Testis (tissue), 5 donors: ENCODE measurements at places on chromosomes 6 and 20.

- peak; percentile 15 for DNase-seq
Observed at GRCh38 chr6:111087871-111088667, 766 bp downstream of the SLC16A10 start.

GRCh38 chr6:123022975-123023374 is 26.9 kb downstream of the CLVS2 start:
- DNase-seq, result no peak

DNA sequence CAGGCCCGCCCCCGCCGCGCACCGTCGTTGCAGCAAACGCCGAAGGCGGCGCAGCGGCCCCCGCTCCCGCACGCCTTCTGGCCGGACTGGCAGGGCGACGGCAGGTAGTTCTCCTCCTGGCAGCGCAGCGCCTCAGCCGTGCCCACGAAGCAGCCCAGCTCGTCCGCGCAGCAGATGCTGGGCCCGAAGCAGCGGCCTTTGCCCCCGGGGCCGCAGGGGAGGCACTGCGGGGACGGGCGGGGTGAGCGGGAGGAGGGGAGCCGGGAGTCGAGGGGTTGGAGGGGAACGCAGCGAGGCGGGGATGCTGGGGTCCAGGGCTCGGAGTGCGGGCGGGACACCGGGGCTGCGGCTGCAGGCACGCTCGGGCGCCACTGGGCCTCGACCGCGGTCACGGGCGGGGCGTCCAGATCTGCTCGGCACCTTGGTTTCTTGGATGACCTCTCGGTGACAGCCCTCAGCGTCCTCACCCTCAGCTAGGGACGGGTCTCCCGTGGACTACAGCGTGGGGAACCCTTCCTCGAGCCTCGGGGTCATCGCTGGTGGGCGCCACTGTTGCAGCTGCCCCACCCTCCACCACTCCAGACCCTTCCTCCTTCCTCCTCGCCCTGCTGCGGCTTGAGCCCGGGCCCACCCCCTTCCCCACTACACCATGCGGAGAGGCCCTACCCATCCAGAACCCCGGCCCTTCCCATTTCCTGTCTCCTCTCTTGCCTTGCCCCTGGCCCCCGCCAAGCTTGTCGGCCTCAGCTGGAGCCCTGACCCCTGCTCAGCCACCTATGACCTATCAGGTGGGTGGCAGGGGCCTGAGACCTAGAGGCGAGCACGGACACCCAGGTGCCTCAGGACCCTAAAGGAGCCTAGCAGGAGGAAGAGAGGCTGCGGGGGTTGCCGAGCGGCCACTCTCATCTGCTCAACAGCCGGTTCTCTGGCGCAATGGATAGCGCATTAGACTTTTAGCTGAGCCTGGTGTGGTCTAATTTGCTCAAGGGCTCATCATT is 1.3 kb downstream of the AVP start:
- DNase-seq, result no peak

DNA sequence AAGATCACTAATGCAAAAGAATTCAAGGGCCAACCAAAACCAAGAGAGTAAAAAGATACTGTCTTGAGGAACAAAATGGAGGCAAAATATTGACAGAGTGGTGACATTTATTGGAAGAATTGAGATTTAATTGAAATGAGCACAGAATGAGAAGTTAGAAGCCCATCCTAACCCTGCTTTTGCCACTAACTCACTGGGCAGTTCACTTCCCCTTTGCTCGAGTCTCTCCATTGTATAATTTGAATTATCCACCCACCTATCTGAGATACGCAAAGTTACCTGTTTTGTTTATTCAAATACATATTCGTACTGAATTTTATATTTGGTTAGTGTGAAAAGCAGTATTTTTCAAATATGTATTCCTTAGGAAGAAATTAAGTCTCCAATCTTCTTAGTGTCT is 204.5 kb upstream of the PRDM1 start:
- no peak for DNase-seq

- DNase-seq, result no peak
Observed at GRCh38 chr6:136084403-136084802, 165.7 kb downstream of the MTFR2 start.

DNA sequence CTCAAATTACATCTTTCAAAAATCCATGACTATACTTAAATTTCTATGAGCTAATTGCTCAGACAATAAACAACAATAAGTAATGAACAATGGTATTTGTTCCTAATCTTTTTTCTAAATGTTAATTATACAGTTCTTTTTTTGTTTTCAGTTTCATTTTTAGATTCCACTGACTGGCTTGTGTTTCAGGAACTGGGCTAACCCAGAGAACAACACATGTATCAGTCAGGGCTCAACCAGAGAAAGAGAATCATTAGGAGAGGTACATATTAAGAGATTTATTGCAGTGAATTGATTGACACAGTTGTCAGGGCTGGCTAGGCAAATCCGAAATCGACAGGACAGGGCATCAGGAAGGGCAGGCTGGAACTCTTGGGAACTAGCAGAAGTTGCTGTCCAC is 182.8 kb downstream of the GRM1 start:
- no peak for DNase-seq

DNA sequence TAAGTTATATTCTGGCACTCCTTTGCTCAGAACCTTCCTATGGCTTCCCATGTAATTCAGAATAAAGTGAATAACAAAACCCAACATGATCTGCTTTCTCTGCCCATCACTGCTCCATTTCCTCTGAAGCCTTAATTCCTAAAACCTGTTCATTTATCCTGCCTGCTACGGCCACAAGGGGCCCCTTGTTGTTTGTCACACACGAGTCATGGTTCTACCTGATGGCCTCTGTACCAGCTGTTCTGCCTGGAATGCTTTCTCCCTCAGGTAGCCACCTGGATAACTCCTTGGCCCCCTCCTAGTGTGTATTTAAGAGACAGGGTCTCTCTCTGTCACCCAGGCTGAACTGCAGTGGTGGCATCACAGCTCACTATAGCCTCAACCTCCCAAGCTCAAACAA is 26.8 kb downstream of the ERGIC3 start:
- DNase-seq, result no peak

GRCh38 chr6:105880030-105880492 is 206.1 kb upstream of the PRDM1 start:
- peak; percentile 41 for DNase-seq

DNA sequence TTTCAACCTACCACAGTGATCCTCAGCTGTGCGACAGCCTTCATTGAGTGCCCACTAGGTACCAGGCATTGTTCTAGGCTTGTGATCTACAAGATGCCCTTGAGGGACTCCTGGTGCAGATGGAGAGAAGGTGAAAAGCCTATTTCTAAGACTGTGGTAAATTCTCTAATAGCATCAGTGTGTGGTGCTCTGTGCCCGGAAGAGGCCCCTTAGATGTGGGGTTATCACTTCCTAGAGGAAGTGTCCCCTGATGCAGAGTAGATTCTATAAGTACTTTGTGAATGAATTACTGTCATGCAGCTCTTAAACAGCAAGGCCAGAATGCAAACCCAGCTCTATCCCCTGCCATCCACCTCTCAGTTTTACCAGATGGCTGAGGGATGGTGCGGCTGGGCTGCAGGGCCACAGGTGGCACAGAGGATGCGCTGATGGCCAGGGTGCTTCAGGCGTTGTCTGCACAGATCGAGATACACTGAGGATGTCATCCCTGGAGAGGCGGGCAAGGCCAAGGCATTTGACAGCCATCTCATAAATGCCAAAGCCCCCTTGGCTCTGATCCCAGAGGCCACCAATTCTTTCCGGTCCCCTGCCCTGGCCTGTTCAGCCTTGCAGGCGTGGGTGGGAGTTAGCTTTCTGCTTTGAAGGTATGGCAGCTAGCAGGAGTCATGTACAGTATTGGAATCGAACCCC is 96.7 kb downstream of the TOX2 start:
- DNase-seq, result no peak

DNA sequence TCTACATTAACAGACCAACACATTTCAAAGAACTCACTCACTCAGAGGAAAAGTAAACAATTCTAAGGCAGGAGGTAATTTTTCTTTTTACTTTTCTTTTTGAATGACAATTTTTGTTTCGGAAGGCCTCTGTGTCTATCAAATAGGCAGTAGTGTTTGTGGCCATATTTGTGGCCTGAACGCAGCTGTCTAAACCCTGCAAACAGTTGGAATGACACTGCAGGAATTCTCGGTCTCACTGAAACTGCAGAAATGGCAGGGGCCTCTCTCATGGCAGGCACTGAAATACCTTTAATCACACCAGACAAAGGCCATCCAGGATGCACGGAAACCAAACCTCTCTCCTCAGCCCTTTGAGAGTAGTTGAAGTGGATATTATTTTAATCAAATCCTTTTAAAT is 30.4 kb downstream of the FYN start:
- no peak for DNase-seq

DNA sequence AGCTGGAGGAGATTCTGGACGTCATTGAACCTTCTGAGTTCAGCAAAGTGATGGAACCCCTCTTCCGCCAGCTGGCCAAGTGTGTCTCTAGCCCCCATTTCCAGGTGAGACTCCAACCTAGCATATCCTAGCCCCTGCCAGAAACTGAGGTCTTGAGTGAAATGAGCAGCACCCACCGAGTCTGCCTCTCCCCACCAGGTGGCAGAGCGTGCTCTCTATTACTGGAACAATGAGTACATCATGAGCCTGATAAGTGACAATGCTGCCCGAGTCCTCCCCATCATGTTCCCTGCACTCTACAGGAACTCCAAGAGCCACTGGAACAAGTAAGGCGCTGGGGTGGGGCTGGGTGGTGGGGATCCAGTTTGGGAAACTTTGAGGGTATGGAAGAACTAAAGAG is 4.6 kb downstream of the MEA1 start:
- peak; percentile 85 for DNase-seq

- DNase-seq, result no peak
Observed at GRCh38 chr6:47004463-47004862, 37.7 kb downstream of the ADGRF1 start.

DNA sequence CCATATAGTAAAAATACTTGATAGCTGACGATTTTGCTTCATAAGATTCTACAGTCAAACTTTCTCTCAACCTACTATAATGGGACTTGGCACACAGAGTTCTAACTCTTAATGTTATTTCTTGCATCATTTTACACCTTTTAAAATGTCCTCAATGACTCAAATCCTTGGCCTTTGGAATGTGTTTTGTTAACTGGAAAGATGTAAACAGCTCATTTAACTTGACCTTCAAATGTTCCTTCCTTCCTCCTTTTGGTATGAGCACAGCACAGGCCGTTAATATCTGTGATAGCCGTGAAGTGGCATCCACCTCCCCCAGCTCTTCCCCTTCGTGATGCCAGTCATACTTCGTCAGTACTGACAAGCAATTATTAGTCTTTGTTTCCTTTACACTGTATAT is 972.0 kb upstream of the CITED2 start:
- peak; percentile 52 for DNase-seq

- DNase-seq, result peak; percentile 76
Observed at GRCh38 chr6:36984581-36985416, 1.2 kb downstream of the MTCH1 start.

DNA sequence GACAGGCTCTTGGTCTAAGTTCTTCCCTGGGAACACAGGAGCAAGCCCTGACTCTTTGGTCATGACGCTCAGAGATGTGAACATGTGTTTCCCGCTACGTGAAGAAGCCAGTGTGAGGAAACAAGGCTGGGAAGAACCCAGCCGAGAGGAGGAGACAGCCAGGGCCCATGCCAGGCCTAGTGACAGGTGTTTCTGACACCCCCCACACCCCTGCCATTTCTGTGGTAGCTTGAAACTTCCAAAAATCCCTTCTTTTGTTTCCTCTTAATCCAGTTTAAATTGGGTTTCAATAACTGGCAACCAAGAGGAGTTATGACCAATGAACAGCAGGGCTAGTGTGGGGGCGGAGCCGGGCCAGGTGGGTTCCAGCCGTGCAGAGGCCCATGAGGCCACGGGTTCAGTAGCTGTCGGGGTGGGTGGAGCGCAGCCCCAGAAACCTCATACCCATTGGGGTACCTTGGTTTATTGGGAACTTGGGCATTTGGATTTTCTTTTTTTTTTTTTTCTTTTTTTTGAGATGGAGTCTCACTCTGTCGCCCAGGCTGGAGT is 33.5 kb downstream of the WRNIP1 start:
- no peak for DNase-seq

DNA sequence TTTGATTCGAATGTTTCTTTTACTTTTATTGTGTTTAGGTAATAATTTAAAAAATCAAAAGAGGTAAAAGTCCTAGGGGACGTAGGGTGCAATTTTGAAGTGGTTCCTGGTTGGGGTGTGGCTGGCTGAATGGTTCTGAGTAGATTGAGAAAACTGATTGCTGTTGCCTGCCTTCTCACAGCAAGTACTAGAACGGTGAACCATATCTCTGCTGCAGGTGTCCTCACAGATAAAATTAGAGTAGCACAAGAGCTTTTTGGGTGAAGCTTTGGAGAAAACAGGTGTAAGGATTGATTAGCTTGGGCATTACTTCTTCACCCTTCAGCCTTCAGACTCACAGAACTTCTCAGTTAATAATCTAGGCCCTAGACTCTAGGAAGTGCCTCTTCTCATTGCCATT is 19.8 kb upstream of the GJA10 start:
- no peak for DNase-seq

GRCh38 chr20:33399924-33400323 is 1.4 kb downstream of the CDK5RAP1 start:
- DNase-seq, result no peak

- peak; percentile 22 for DNase-seq
Observed at GRCh38 chr20:8386991-8387390, 254.9 kb downstream of the PLCB1 start.

DNA sequence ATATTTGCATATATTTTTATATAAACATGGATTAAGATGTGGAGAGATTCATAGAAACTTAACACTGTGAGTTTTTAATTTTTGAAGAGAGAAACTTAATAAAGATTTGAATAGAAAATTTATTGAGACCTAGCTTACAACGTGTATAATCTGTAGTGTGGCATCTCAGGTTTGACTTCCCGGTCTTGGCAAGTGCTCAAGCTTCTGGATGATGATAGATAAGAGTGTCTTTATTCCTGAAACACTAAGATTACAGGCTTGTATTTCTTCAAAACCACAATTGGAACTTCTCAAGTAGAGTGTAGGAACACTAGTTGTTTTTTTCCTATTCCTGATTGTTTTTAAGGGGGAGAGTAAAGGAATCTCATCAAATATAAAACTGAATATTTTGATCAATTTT is 64.6 kb upstream of the NOTCH4 start:
- no peak for DNase-seq

- DNase-seq, result no peak
Observed at GRCh38 chr20:15171016-15171415, 833.6 kb upstream of the FLRT3 start.

GRCh38 chr20:15523400-15523799 is 1049.8 kb downstream of the KIF16B start:
- no peak for DNase-seq

DNA sequence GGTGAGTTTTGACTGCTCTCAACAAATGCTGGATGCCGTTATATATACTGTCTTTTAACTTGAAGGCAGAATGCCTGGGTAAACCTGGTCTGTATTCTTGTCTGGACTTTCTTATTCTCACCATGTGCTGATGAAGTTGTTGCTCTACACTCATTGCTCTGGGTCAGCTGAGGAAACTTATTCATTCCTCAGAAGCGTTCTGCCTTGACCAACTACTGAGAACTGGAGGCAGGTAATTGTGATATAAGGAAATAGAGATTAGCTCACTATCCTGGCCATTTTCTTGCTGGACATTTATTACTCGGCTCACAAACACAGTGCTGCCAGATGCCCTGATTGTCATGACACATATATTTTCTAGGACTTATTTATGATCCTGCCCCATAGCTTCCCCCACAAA is 103.6 kb downstream of the DNAH8 start:
- no peak for DNase-seq
